ENCODE measurements at places on chromosomes 5 and 9.

DNA sequence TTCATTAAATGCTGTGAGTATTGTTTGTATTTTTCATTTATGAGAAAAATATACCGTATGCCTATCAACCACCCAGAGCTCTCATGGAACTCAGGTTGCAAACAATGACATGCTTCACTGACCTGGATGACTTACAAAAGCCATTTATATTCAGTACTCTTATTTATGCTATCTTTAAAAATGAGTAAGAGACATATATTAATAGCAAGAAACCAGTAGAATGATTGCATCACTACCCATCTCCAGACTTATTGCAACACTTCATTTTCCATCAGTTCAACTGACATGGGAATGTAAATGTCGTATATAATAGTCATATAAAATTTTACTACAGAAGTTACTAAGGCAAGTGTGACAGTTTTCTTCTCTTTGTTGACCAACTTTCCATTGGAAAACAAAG is 69.1 kb downstream of the OTP start:
- DNase-seq: no peak

GRCh38 chr9:86732514-86733171 is 214.7 kb downstream of the GAS1 start:
- DNase-seq: no peak

GRCh38 chr5:145056800-145057199 is 778.3 kb downstream of the PRELID2 start:
- DNase-seq: no peak

DNA sequence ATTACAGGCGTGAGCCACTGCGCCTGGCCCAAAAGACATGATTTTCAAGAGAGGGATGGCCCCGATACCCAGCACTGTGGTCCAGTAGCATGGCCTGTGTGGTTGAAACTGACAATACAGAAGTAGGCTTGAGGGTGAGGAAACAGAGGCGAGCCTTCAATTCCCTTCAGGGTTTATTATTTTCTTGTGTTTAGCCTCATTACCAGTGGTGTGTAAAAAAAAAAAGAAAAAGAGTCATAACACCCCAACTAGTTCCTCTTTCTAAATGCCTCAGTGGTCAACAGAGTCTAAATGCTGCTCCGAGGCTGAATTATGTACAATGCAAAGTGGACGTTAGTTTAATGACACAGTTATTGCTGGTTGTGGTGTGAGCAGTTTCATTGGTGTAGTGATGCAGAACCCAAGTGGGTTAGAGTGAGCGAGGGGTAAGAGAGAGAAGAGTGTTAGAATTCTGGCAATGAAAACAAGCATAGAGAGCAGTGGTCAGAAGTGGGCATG is 58.8 kb downstream of the SNX30 start:
- DNase-seq: no peak

- DNase-seq: no peak
Observed at GRCh38 chr9:126116351-126117157, 210.1 kb upstream of the MVB12B start.

GRCh38 chr5:163633926-163634460 is 128.6 kb downstream of the MAT2B start:
- no peak for DNase-seq

DNA sequence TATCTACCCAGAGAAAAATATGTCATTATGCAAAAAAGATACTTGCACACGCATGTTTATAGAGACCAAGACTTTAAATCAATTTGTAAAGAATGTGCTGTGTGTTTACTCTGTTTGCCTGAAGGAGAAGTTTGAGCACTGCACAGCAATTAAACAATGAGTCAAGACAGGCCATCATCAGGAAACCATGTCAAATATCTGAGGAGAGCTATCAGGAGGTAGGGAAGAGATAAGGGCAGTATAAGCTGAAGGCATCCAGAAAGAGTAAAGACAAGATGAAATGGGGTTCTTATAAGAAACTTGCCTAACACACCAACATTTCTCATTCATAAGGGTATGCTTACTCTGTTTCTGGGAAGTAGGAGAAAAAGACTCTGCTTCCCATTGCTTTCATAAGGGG is 405.8 kb upstream of the PTGER4 start:
- DNase-seq: no peak

DNA sequence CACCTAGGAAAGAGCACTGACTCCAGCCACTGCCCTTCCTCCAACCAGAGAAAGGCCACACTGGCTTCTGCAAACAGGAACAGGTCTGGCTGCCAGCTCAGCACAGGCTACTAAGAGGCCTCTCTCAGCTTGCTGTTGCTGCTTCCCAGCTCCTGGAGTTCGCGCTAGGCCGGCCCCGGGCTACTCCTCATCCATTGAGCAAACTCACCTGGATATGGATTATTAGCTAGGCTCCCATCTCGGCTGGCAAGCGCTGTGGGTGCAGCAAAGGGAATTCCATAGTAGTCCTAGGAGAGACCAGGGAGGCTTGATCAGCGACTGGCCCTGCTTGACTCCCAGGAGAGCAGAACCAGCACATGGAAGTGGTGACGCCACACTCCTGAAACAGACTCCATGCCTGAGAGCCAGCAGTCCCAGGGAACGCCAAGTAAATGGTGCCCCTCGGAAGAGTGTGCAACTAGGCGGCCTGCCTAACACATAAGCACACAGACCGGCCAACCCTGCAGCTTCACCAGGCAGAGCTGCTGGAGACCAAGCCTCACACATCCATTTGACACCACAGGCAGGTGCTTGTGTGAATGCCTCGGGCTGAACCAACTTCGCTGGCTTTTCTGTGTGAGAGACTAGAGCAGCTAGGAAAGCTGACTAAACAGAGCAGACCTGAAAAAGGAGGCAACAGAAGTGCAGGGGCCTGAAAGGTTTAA is 107.2 kb downstream of the UBE2R2 start:
- no peak for DNase-seq

DNA sequence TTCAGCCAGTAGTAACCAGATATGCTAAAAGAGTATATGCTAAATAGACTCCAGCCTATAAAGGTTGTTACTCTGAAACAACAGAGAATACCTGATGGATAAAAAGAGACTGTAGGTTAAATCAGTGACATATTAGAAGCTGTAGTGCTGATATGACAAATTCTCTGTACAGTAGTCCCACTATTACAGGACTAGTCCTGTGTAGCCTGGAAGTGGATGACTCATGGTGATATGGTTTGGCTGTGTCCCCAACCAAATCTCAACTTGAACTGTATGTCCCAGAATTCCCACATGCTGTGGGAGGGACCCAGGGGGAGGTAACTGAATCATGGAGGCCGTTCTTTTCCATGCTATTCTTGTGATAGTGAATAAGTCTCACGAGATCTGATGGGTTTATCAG is 276.2 kb upstream of the POU5F2 start:
- DNase-seq: no peak

- no peak for DNase-seq
Observed at GRCh38 chr9:13429301-13430190, 150.1 kb upstream of the MPDZ start.

DNA sequence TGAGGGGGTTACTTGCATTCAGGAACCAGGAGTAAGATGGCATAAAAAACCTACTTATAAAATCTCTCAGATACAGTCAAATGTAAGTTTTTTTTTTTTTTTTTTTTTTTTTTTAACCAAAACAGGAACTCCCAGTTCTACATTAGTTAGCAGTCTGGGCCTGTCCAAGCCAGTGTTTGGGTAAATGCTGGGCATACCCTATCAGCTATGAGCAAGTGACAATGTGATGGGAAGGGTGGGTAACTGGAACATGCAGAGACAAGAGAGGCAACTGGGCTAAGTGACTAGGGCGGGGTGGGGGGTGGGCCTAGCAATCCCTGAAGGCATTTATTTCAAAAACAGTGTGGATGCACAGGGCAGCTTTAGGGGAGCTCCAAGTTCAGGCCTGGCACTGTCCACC is 2.3 kb downstream of the NMRK1 start:
- DNase-seq: no peak

DNA sequence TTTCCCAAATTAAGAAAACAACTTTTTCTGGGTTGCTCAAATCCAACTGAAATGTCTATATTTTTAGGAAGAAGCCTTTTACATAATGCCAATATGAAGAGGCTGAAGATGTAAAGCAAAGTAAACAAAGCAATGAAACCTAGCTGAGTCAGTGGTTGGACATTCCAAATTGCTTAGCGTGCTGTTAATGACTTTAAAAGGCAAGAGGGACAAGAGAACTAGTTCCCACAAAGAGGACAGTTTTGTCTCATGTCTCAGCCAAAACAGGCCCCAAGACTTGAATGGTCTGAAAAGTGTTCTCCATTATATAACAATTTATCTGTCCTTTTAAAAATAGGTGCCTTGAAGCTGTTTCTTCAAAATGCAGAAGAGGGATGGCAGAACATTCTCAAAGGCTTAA is 407.0 kb downstream of the ENC1 start:
- no peak for DNase-seq

GRCh38 chr9:16033921-16034691 is 481.3 kb downstream of the CCDC171 start:
- no peak for DNase-seq

DNA sequence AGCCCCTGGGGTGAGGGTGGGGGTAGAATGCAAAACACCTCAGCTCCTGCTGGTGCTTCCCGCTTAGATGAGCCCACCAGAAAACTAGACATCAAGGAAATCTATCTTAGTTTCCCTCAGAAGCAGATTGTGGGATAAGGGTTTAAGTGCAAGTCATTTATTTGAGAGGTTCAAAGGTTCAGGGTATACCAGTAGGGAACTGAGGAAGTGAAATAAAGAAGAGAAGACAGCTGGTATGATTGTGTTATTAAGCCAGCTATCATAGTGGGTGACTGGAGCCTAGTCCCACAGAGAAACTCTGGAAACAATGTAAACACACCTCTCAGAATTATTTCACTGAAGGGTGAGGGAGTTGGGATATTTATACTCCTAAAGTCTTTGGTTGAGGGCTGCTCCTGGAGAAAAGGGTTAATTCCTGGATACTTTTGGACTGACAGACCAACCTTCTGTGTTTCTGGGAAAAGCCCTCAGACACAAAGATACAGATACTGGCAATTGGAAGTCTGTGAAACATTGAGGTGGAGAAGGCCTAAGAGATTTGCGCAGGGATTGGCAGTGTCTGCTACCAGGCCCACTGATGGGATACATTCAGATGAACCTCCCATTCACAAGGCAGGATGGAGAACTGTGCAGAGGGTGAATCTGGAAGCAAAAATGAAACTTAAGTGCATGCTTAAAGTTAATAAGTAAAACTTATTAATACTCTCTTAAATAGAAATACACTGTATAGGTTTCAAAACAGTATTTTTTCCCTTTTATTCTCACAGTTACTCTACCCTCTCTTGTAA is 6.4 kb upstream of the DCTN4 start:
- no peak for DNase-seq

GRCh38 chr5:29134418-29134817 is 2059.1 kb upstream of the CDH6 start:
- DNase-seq: no peak

DNA sequence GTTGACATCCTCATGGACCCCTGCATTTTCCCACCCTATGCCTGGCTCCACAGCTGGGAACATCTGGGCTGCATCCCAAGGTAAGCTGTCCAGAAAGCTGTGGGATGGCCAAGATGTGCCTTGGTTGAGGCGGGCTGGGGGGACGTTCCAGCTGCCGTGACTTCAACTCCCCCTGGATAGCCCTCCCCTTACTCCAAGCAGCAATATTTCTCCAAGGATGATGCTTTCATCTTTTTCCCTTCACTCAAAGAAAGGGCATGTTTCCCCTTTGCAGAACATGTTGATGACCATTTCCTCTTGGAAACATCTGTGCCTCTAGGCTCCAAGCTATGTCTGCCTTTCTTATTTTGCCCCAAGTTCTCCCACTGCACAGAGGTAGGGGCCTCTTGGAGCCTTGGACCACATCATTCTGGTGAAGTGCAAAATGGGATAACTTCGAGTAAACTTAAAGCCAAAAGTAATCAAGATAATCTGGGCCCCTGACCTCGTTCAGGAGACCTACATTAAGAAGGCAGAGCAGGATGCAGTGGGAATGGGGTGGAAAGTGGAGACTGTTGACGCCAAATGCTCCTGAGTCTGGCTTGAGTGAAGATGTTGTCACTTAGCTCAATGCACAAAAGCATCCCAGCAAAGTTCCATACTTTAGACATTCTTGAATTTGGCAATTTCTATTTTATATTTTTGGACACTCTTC is 175.2 kb downstream of the GAS1 start:
- DNase-seq: no peak

DNA sequence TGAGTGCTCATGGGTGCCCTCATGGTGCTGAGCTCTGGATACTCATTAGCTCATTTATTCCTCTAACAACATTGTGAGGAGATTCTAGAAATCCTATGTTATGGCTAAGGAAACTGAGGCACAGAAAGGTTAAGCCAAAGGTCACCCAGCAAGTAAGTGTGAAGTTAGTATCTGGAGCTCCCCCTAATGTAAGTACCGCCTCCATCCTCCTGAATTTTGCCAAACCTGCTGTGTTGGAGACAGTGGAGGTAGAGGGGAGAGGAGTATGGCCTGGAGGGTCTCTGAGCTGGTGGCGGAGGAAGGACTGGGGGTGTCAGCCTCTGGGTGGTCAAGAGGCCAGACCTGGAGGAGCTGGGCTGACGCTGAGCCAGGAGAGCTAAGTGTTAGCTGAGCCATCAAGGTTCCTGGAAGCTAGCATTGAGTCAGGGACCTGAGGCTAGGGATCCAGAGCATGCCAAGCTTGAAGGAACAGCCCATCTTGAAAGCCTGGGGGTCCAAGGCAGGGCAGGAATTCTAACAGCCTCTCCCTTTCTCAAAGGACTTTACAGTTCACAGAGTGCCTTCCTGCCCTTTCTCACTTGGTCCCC is 114.8 kb downstream of the RGS3 start:
- DNase-seq: no peak

GRCh38 chr5:151483647-151484046 is 36.2 kb downstream of the SLC36A1 start:
- DNase-seq: no peak

GRCh38 chr5:176742246-176743105 is 67.9 kb upstream of the UNC5A start:
- DNase-seq: no peak

- peak; percentile 60 for DNase-seq
Observed at GRCh38 chr5:138610918-138611677, 35.9 kb upstream of the HSPA9 start.

DNA sequence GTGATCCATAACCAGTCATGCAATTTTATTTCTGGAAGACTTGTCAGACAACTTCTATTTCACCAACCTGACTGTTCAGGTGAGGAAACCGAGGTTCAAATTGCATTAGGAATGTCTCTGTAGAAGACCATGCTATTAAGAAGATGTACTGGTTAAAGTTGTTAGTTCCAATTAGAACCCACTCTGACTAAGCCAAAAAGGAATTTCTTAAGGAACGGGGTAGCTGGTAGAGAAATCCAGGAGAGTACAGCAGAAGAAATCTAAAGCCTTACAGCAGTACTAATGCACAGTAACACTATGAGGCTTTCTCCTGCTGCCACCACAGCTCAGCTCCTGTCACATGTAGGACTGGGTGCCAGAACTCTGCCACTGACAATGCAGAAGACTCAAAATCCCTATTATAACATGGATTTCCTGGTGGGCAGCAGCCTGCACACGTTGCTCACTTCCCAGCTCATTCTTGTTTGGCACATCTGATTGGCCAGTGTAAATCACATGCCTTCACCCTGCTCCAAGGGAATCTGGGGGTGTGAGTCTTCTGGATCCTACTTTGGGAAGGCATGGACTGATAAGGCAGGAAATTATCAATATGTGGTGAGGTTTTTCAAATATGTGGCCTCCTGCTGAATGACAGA is 37.1 kb downstream of the CAST start:
- DNase-seq: no peak

All from SHP77 (cell line).